ENCODE measurements at places on chromosomes 5 and 9.

DNA sequence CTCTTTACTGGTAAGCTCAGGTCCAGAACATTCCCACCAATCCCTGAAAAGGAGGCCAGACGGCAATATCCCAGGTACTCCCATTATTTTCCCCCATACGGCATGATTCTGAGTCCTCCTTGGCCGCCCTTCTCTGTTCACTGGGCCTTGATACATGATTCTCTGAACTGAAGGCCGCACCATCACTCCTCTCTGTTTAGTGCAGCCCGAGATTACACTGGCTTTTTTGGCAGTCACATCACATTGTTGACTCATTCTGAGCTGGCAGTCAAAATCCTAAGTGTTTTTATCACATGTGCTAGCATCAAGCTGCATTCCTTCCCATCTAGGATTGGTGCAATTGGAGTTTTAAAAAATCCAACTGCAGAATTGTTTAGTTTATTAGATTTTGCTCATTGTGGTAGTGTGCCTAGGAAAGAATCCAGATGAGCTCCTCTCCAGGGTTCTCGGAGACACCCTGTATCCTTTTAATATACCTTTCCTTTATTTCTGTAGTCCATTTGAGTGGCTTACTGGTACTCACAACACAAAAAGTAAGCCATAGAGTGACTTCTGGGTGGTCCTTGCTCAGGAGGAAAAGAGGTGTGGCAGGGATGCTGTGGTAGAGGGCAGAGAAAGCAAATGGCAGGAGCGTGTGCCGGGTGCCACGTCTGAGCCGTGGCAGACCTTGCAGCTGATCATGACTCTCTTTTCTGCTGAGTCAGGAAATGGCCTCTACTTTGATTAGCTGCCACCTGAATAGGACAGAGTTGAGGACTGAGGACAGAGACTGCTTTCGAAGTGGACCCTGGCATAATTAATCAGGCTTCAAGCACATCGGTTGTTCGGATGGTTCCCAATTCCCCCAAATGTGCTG is 121.1 kb upstream of the IL12B start:
- peak; percentile 85 for DNase-seq

DNA sequence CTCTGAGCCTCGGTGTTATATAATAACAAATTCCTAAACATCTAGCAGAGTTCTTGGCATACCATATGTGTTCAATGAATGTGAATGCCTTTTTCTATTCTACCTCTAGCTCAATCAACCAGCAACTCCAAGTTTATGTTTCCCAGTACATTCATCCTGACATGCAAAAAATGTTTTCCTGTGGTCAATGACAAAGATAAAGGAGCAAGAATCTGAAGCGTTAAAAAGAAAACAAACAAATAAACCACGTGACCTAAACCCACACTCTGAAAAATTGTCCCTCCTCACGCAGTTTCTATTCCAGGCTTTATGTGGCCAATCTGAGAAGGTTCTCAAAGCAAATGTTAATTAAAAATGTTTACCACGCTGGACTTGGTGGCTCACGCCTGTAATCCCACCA is 18.0 kb downstream of the KLF4 start:
- no peak for DNase-seq

DNA sequence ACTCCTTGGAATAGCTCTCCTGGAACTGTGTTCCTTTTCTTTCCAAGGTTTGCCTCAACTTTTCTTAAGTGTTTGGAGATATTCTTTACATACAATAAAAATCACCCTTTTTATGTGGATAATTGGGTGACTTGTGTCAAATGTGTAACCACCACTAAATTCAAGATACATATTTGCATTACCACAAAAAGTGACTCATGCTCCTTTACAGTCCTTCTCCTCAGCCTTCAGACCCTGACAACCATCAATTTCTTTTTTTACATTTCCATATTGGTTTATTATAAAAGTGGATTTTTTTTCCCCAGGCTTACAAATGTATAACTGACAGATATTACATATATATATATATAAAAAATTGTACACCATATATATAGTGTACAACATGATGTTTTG is 372.0 kb upstream of the KCNN2 start:
- DNase-seq: no peak

DNA sequence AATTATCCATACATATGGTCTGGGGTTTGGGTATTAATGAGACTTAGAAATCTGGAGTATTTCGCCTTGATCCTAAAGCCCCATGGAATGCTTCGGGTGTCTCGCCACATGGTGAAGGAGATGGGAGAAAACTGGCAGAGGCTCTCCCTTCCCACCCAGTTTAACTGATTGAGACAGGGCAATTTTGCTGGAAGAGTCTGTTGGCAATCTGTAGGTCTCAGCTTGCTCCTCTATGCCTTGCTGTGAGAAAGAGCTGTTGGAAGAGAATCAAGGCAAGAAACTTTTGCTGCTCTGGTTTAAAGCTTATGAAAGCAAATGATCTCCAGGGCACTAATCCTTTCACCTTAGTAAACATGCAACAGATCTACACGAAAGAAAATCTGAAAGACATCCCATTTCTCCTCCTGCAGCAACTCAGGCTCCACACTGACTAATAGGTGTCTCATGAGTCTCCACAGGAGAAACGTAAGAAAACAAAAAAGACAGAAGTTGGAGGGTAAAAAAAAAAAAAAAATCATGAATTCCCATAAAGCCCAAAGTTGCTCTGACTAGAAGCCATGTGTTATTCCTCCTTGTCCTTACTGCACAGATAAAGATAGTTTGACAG is 369.9 kb downstream of the EFNA5 start:
- no peak for DNase-seq

- no peak for DNase-seq
Observed at GRCh38 chr9:17963498-17963897, 384.6 kb downstream of the SH3GL2 start.

GRCh38 chr5:67880511-67880805 is 335.1 kb upstream of the PIK3R1 start:
- DNase-seq: no peak

GRCh38 chr9:130498298-130498917 is 53.6 kb downstream of the ASS1 start:
- no peak for DNase-seq

GRCh38 chr9:13688990-13689600 is 409.6 kb upstream of the MPDZ start:
- DNase-seq: no peak

DNA sequence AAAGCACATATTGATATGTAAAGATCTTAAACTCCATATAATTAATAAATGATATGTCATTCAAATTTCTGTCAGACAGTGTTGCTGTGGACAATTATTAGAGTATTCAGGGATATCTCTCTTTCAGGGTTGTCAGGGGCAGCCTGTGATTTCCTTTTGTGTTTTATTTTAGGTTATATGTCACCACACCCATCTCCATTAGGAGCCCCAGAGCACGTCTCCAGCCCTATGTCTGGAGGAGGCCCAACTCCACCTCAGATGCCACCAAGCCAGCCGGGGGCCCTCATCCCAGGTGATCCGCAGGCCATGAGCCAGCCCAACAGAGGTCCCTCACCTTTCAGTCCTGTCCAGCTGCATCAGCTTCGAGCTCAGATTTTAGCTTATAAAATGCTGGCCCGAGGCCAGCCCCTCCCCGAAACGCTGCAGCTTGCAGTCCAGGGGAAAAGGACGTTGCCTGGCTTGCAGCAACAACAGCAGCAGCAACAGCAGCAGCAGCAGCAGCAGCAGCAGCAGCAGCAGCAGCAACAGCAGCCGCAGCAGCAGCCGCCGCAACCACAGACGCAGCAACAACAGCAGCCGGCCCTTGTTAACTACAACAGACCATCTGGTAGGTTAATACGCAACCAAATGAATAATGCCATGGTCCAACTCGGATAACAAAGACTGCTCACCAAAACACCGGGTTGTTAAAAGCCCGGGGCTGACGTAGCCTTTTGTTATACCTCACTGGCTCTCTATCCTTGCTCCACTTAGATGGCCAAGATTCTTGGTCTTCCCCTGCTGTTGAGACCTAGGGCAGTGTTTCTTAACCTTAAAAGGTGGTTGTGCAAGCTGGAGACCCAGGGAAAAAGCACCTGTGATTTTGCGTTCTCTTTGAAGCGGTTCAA is 24.4 kb downstream of the SMARCA2 start:
- DNase-seq: no peak

GRCh38 chr5:80503641-80504040 is 15.7 kb downstream of the FAM151B start:
- no peak for DNase-seq

- DNase-seq: no peak
Observed at GRCh38 chr9:27394154-27394825, 97.3 kb upstream of the EQTN start.

GRCh38 chr9:127612939-127613582 is 984 bp downstream of the STXBP1 start:
- DNase-seq: peak; percentile 92
